ENCODE measurements at places on chromosomes 6 and 20.
A peak's percentile ranks its signal among the peaks of the same experiment; 100 is the strongest.

DNA sequence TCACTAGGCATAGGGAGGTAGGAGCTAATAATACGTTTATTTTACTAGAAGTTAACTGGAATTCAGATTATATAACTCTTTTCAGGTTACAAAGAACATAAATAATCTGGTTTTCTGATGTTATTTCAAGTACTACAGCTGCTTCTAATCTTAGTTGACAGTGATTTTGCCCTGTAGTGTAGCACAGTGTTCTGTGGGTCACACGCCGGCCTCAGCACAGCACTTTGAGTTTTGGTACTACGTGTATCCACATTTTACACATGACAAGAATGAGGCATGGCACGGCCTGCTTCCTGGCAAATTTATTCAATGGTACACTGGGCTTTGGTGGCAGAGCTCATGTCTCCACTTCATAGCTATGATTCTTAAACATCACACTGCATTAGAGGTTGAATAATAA lies 1.1 kb downstream of the HFE start:
- no peak for DNase-seq

GRCh38 chr6:30541515-30542403 lies 14.5 kb downstream of the GNL1 start:
- DNase-seq, result peak; percentile 84

GRCh38 chr6:148973538-148974208 lies 226.8 kb downstream of the UST start:
- no peak for DNase-seq

DNA sequence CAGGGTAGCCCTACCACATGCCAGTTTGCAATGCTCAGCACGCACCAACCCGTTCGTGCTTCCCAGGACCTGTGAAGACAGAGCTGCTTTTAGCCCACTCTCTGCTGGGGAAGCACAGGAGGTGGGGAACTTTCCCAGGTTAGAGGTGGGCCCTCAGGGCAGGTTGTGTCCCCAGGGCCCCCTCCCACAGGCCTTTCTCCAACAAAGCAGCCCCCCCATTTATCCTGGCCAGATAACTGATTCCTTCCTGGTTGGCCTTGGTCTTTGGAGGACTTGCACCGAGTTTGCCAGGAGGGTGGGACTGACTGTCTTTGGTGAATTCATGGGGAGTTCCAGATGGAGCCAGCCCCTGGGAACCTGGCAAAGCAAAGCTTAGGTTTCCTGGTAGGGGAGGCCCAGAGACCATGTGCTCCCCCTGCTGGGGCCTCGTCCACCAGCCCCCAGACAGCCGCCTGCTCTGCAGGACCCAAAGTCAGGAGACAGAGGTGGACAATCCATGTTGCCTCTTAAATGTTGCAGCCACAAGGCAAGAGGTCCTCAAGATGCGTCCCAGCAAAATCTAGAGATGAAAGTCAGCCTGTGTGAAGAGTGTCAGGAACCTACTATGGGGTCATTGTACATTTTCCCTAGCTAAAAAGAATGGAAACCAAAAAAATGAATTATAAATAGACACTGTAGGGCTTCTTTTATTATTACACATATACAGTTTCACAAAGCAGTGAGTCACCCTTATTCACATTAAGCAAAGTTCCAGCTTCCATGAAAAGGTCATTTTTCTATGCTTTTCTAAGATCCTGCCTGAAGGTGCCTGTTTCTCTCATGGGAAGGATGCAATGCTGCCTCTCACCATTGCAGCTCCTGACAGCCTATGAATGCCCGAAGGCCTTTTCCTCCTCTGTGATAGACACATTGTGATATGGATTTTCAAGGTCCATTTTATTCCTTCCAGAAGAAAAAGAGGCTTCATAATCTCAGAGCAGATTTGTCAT lies 497.8 kb downstream of the PREX1 start:
- no peak for DNase-seq

- DNase-seq, result no peak
Observed at GRCh38 chr20:15012566-15012965, 675.2 kb upstream of the FLRT3 start.

GRCh38 chr6:154638369-154638768 lies 94.8 kb upstream of the SCAF8 start:
- no peak for DNase-seq

DNA sequence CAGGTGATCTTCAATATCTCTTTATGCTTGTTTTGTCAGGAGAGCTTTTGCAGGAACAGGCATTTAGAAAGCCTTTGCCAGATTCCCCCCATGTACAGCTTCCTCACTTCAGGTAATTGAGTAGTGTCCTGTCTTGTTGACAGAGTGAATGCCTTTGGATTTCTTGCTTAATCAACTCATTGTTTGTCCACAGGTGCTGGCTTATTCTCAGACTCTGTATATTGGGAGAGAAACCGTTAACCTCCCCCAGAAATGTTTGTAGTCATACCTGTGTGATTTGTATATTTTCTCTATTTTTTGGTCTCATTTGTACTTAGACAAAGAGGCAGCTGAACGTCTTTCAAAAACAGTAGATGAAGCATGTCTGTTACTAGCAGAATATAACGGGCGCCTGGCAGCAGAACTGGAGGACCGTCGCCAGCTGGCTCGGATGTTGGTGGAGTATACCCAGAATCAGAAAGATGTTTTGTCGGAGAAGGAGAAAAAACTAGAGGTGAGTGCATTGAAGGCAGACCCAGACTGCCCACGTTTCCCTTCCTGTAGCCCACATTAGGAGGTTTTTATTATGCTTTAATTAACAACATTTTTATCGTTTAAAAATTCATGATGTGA lies 32.3 kb downstream of the RPRD1B start:
- no peak for DNase-seq

DNA sequence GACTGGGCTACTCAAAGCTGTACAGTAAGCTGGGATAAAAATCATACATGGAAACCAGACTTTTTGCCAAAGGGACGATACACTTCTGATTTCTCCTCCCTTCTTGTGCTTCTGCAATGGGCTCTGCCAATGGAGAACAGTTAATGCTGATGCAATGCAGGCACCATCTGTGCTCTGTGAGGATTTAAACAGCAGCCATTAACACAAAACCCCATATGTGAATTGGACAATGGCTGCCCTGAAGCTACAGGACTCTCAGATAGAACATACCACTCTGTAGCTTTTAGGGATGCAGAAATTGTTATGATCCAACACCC lies 71.9 kb downstream of the GJA10 start:
- DNase-seq, result no peak

DNA sequence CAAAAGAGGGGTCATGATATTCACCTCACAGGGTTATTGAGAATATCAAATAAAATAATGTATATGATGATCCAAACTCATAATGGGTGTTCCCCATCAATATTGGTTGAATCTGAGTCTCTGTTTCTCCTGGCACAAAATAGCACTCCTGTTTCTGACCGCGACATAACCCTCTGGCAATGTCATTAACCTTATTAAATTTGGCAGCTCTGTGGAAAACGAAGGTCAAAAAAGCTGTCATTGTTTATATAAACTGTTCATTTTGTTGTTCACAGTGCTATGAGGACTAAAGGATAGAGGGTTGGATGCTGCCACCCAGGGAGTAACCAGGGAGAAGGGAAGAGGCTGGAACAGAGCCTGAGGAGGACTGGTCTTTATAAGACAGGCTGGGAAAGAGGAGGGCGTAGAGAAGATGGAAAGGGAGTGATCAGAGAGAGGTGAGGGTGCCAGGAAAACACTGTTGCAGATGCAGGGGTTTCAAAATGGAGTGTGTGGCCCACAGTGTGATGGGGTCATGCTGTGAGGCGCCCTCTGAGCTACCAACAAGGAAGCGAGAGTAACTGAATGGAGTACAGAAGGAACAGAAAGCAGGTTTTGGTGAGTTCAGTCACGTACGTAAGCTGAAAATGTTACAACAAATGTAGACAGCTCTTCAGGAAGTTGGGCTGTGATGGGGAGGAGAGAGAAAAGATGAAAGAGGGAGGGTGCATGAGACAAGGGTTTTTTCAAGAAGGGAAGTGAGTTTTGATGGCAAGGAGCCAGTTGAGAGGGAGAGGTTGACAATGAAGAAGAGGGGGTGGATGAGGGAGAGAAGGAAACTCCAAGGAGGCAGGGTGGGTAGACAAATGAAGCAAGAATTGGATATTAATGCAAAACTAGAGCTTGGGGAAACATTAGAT lies 251.6 kb upstream of the TAB2 start:
- peak; percentile 40 for DNase-seq

GRCh38 chr6:2764610-2765165 lies 505 bp upstream of the WRNIP1 start:
- DNase-seq, result peak; percentile 50

DNA sequence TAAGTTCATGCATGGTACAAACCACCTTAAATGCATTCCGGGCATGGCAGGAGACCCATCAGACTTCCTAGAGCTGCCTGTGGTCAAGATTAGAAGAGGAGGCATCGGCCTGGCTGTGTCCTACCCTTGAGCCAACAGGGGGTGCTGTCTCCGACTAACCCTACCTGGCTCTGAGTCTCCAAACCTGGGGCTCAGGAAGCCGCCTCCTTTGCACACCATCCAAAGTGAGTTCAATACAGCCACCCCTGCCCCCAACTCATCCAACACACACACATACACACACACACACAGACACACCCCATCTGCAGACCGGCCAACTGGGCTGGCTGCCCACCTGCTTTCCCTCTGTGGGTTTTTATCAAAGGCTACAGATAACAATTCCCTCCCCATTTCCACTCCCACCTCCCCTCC lies 77.0 kb downstream of the JPH2 start:
- DNase-seq, result no peak

GRCh38 chr6:24847402-24847801 lies 48.7 kb upstream of the ARMH2 start:
- no peak for DNase-seq

DNA sequence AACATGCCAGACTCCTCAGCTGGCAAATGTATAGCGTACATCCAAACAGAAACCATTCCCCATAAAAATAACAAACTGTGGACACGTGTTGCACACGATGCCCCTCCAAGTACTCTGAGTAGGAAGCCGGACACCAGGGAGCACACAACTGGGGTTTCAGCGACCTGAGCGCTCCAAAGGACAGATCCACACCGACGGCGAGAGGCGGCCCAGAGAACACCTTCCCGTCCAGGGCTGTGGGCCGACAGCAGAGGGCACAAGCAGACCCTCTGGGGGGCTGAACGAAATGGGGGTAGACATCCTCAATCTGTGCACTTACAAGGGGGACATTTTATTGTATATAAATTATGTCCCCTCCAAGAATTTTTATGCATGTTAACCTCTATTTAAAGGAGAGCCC lies 24.7 kb downstream of the TAF4 start:
- DNase-seq, result no peak

- DNase-seq, result peak; percentile 66
Observed at GRCh38 chr6:16964553-16965499, 137.0 kb upstream of the STMND1 start.
